ENCODE measurements at places on chromosomes 4 and X. TPM values are rescaled to one million over a fixed set of nuclear protein-coding genes. Genes with fewer than 3 reads are reported as not detected.

Gene NOA1
- 17.0 TPM for total RNA-seq

Gene DOK7
- total RNA-seq, result not detected

Gene ZMAT1
- total RNA-seq, result 2.0 TPM

Gene RBM47
- 2.9 TPM for total RNA-seq

Gene SHROOM2
- total RNA-seq, result 15.9 TPM

Gene HPGD
- 0.20 TPM for total RNA-seq

Gene ADH1B
- not detected for total RNA-seq

Gene PASD1
- total RNA-seq, result not detected

Gene MAGEA8
- total RNA-seq, result not detected

DNA sequence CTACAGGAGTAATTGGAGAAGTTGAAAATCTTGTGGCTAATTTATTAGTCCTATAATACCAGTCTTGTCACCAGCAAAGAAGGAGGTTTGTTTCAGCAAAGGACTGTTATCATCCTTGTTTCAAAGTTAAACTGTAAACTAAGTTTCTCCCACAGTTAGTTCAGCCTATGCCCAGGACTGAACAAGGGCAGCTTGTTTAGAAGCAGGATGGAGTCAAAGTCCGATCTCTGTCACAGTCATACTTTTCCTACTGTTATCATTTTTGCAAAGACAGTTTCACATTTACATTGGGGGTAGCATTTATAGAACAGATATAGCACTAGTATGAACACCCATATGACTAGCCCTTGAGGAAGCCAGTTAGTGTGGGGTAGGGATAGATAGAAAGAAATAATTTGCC lies 46.4 kb downstream of the AKAP4 start:
- no peak for DNase-seq

- DNase-seq, result no peak
Observed at GRCh38 chrX:134007716-134008115, 22.3 kb upstream of the GPC3 start.

- no peak for DNase-seq
Observed at GRCh38 chr4:833731-834367, 7.9 kb upstream of the CPLX1 start.

- DNase-seq, result no peak
Observed at GRCh38 chr4:75708218-75708691, 16.1 kb upstream of the USO1 start.

DNA sequence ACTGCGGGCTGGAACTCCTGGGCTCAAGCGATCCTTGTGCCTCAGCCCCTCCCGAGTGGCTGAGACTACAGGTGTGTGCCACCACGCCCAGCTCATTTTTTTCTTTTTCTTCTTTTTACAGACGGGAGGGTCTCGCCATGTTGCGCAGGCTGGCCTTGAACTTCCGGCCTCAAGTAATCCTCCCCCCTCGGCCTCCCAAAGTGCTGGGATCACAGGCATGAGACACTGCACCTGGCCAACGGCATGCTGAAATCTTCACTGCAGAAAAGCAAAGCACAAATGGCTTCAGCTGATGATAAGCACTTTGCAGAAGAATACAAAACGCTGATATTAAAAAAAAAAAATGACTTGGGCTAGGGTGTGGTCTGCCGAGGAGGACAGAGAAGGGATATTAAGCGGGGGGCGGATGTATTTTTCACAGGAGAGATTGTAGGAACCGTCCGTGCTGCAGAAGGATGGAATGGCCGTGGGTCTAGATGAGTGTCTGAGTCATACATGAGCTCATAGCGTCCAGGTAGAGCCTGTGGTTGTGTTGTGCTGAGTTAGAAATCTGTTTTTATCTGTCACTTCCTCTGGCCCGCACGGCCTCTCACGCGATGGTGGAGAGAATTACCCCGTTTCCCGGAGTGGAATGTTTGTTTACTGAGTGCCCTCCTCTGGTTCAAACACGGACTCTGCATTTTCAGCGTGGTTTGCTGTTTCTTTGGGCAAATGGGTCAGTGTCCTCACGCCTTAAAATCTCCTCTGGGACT lies 8.5 kb upstream of the AKAP17A start:
- DNase-seq, result peak; percentile 18

GRCh38 chr4:181701214-181701613 lies 542.0 kb upstream of the TENM3 start:
- DNase-seq, result no peak

GRCh38 chr4:113636877-113637276 lies 124.7 kb downstream of the CAMK2D start:
- peak; percentile 92 for DNase-seq

GRCh38 chrX:83260288-83260687 lies 247.8 kb upstream of the POU3F4 start:
- no peak for DNase-seq

DNA sequence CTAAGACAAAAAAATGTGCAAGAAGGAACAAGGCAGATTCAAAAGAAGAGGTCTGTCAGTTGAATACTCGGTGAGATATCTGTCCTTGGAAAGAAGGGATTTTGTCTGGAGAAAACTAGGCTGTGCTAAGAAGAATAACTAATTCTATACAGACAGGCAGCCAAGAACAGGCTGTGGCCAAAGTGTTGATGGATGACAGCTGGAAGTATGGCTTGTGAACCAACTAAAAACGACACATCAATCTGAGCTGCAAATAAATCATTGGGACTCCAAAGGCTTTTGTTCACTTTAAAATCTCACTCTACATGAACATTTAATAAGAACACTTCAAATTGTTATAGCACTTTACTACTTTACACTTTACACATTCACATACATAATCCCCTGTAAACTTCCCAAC lies 70.5 kb upstream of the IGSF1 start:
- no peak for DNase-seq

DNA sequence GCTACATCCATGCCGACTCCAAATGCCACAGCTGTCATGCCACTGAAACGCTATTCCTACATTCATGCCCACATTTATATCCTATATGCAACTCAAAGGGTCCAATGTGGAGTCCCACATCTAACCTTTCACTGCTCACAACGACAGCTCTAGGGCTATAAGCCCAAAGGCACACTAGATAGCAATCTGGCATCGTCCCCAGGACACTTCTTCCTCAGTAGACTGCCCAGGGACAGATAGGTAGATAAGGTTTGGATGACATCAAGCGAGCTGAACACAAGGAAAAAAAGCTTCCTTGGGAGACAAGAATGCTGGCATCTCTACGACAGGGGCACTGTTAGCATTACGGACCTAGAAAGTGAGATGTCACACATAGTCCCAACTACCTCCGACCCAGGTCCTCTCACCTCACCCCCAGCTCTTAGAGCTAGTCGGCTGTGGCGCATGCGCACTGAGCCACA lies 685 bp downstream of the RAB9B start:
- DNase-seq, result no peak

GRCh38 chrX:72060196-72060920 lies 71.4 kb downstream of the RTL5 start:
- no peak for DNase-seq

GRCh38 chr4:64166365-64166764 lies 242.9 kb downstream of the TECRL start:
- DNase-seq, result no peak

- no peak for DNase-seq
Observed at GRCh38 chrX:136679531-136679930, 31.6 kb downstream of the CD40LG start.
